NCI-H187 treated with DMSO at 0.1 percent for 48 hours (cell line): ENCODE measurements at places on chromosomes 12 and 14.

DNA sequence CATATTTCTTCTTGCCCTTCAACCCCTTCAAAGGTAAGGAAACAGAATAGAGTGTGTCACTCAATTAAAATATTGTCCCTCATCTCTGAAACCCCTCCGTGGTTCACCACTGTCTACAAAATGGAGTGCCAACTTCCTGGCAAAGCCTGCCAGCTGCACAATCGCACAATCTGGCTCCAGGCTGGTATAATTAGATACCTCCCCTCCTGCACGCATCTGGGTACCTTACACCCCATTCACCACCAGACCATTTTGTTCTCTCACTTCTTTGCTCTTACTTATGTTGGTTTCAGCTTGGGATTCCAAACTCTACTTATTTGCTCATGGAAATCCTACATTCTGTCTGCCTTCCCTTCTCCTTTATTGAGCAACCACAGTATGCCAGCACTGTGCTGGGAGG is 314.9 kb downstream of the NUAK1 start:
- DNase-seq = no peak

DNA sequence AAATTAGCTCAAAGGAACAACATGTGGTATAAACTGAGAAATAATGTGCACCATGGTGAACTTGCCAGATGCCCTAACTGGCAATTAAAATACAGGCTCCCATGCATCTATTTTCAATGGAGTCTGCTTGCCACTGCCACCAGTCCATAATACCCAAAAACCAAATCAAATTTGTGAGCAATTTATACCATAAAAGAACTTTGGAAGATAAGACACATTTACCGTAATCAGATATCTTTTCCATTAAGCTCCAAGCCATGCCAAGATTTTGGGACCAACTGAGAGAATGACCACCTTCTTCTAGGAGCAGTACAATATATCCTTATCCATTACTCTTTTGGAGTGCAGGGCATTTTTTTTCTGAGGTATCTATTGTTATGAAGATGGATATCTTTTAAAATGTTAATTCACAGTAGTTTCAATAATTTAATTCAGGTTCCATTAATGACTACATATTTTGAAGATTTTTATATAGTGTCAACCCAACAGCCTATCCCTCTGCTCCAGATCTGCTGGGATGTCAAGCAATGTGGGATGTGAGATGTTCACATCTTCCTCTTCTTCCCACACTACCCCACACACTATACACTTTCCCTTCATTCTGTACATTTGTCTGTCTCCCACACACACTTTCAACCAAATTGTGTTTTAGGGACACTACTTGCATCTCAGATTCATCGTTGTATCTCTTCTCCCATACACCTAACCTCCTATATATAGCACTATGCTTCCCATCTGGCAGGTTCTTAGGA is 53.3 kb downstream of the KIF21A start:
- DNase-seq = no peak

- no peak for DNase-seq
Measured at GRCh38 chr14:22047115-22047514, 373.5 kb upstream of the OR4E1 start.

DNA sequence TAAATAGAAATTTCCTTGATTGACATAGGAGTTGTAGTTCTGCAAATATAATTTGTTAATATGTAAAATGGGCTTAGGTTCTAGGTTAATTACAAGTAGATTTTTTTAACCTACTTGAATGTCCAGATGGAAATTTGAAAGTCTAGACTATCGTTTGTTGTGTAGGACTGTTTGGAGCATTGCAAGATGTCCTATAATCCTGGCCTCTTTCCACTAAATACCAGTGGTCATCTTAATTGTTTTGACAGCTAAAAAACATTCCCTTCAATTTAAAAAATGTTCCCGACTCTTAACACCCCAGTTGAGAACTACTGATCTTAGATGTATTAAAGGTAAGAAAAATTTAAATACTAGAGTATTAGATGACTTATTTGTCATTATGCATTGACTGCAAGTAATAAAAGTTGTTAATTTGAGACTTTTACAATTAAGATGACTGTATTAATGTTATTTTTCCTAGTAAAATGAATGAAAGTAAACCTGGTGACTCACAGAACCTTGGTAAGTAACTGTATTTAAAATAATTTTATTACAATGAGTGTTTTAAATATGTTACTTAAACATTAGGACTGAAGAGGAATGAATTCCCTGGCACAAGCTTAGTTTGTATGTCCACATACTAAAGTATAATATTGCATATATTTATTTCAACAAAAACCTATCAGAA is 21.8 kb downstream of the G2E3 start:
- no peak for DNase-seq

DNA sequence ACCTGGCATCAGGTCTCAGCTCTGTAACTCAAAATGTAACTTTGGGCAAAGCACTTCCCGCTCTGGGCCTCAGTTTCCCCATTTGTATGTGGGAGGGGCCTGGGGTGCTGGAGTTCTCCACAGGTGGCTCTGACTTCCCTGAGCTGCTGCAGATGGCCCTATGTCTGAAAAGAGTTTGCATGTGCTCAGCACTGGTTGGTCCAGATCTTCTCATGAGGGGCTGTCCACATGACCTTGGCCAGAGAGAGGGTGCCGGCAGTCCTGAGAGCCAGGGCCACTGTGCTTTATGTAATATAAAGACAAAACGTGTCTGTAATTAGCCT is 7.2 kb upstream of the CACNA2D4 start:
- no peak for DNase-seq

DNA sequence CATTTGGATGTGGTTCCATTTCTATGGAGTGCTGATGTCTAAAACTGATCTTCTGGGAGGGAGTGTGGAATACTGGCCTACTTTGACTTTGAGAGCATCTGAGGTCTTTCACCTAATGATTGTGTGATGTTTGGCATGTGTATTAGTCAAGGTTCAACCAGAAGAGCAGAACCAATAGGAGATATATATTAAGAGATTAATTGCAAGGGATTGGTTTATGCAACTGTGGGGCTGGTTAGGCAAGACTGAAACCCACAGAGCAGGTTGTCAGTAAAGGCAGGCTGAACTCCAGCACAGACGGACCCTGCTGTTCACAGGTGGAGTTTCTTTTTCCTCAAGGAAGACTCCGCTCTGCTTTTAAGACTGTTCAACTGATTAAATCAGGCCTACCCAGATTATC is 11.6 kb downstream of the BMAL2 start:
- no peak for DNase-seq

- no peak for DNase-seq
Measured at GRCh38 chr12:100453951-100454350, 19.7 kb upstream of the NR1H4 start.

- no peak for DNase-seq
Measured at GRCh38 chr12:75813072-75813471, 218.5 kb downstream of the PHLDA1 start.

DNA sequence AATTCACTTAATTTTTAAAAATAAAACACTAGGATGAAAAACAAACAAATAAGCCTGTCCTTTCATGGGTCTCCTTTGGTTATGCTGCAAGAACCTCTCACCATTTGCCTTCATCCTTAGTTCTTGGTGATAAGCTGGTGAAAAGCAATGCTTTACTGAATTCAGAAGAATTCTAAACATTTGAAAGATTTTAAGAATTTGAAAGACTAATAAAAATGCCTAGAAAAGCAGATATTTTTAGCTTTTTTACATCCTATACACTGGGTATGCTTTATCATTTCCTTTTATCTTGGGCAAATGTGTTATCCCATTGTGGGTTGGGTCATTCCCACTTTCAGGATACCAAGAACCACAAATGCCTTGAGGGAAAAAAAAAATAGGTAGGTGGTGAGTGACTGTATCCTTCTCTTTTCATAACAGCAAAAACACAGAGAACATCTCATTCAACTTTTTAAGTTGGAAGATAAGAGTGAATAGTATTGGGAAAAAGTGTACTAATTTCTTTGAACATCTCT is 197.1 kb upstream of the ABCD2 start:
- DNase-seq = no peak

DNA sequence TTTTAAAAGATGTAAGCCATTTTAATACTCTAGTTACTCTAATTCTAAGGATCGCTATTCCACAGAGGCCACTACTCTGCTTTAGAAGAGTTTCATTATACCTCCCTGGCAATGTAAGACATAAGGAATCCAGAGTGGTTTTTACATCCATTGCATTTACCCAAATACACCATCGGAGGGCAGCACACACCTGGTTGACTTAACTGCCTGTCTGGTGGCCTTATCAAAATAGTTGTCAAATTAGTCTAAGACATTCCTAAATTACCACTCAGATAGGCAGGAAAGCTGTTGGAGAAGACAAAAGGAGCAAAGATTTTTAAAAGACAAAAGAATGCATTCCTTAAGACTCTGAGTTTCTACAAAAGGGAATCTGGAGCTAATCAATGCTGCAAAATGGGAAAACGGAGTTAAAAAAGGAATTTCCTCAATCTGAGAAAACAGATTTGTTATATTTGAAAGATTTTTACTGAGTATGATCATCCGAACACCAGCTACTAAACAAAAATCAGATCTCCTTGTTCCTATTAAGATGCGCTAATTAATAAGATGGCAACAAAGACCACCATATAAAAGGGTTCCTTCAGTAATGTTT is 33.8 kb upstream of the FGD4 start:
- DNase-seq = no peak

GRCh38 chr14:36223558-36223957 is 47.0 kb upstream of the PTCSC3 start:
- DNase-seq = no peak

GRCh38 chr14:34710744-34711143 is 3.6 kb downstream of the CFL2 start:
- DNase-seq = no peak
